ENCODE measurements at places on chromosomes 4 and X.

GRCh38 chrX:119067023-119067739 is 5.6 kb upstream of the CT47C1 start:
- DNase-seq, result no peak

DNA sequence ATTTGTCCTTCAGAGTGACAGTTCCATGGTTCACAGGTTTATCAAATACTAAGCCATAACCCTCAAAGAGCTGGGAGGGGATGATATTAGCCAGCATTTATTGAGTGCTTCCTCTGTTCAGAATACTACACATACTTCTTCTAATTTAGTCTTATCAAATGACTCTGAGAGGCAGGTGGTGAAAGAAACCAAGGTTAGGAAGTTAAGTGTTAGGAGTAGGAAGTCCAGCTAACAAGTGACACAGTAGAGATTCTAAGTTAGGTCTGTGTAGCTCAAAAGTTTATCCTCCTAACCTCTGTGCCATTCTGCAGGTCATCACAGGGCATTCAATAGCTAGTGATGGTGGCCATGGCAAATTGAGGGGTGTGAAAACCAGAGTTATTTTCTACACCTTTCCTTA is 198.3 kb upstream of the MID1 start:
- no peak for DNase-seq

DNA sequence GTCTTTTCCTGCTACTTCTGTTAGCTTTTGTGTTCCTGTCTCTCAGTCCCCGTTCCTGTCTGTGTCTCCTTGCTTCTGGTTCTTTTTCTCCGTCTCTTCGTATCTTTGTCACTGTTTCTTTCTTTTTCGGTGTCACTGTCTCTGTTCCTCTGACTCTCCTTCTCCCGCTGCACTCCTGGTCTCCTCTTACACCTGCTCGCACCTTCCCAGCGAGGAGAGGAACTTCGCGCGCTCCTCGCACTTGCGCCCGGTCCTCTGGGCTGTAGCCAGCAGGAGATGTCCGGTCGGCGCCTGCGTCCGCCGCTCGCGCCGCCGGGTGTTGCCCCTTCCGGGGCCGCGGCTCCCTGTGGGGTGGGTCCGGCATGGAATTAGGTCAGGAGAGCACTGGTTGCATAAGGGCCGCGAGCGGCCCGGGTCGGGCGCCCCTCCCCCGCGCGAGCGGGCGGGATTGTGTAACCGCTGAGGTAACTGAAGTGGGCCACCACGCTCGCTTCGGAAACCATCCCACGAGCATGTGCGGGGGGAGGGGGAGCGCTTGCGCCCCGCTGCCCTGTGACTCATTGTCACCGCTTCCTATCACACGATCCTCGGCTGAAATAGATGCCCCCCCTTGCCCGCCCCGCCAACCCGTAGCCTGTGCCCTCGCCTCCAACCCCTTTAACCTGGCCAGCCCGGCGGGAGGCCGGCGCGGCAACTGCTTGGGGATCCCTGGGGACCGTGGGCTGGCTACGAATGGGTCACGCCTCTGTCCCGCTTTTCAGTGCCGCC is 1.6 kb downstream of the LONRF3 start:
- peak; percentile 35 for DNase-seq

DNA sequence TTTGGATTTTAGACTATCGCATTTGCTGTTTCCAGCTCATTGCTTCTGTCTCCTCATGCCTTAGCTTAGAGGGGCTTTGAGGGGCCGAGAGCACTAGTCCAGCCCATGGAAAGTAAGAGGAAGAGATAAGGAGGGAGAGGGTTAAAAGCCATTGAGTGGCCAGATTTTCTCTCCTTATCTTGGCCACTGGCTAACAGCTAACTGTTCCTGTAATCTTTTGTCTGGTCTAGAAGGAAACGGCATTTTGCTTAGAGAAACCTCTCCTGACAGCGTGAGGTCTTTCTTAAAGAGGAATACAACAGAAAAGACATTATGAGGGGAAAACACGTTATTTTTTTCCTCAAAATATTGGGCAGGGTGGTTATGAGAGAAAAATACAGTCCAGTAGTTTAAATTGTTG is 7.9 kb downstream of the GPR101 start:
- DNase-seq, result no peak

GRCh38 chr4:140659943-140660700 is 91.4 kb upstream of the UCP1 start:
- no peak for DNase-seq

GRCh38 chrX:41026702-41027078 is 58.6 kb upstream of the USP9X start:
- no peak for DNase-seq

- DNase-seq, result no peak
Observed at GRCh38 chr4:15253349-15253748, 174.5 kb upstream of the C1QTNF7 start.

- no peak for DNase-seq
Observed at GRCh38 chr4:139839403-139840031, 173.9 kb downstream of the MGST2 start.

DNA sequence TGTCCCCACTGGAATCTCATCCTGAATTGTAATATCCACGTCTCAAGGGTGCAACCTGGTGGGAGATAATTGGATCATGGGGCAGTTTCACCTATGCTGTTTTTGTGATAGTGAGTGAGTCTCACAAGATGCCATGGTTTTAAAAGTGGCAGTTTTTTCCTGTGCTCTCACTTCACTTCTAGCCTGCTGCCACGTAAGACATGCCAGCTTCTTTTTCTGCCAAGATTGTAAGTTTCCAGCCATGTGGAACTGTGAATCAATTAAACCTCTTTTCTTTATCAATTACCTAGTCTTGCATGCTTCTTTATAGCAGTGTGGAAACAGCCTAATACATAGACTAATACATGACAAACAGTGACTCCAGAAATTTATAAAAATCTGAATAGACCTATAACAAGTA is 1131.8 kb downstream of the PCDH7 start:
- no peak for DNase-seq

DNA sequence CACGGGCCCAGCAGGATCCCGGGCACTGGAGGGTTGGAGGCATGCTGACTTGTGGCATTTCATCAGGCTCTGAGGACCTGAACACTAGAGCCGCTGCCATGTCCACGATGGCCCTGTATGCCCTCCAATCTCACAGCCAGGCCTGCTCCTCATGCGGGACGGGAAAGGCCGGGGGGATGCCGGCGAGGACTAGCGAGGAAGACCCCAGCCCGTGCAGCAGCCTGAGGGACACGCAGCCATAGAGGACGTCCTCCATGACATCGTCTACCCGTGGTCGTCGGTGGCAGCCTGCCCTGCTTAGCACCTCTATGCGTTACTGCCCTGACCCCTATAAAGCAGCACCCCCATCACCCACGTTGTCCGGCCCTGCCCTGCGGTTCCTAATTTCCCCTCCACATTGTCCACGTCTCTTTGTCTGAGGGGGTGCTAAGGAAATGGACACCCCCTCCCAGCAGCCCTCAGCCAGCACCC is 32.6 kb downstream of the HMX1 start:
- no peak for DNase-seq

GRCh38 chrX:136209016-136209738 is 42.0 kb downstream of the MAP7D3 start:
- DNase-seq, result no peak

DNA sequence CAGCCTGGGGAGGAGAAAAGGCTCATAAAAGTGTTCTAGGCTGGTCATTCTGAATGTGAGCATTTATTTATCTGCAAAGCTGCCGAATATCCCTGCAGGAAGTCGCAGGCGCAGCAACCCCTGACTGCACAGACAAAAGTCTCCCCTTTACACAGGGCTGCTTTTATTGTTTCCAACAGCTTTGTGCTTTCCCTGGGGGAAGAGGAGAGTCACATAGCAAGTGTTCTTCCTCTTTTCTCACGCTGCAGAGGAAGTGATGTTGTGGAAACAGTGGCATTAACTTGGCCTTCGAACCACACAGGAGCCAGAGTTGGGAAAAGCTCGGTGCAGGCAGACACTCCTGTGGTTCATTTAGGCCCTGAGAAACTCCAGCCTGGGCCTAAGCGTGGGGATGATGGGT is 81.5 kb upstream of the BCOR start:
- DNase-seq, result no peak

- DNase-seq, result peak; percentile 1
Observed at GRCh38 chr4:22237155-22237751, 278.6 kb downstream of the ADGRA3 start.

GRCh38 chrX:38803588-38804431 is 2.6 kb downstream of the MID1IP1 start:
- DNase-seq, result no peak

GRCh38 chr4:54227256-54228055 is 1.6 kb upstream of the PDGFRA start:
- DNase-seq, result no peak
